A549 treated with dexamethasone at 1 μM for 4 hours (cell line): ENCODE measurements at places on chromosomes 2 and 18. TPM values are rescaled to one million over a fixed set of nuclear protein-coding genes. Genes with fewer than 3 reads are reported as not detected.

Gene FZD7
- total RNA-seq: 5.5 to 6.9 TPM (median 6.5 TPM) in 5 replicates

Gene CNDP1
- total RNA-seq: not detected in 5 replicates

Gene IL1F10
- not detected in 5 replicates for total RNA-seq

Gene MDH1B
- total RNA-seq: 1.3 to 1.9 TPM (median 1.7 TPM) in 5 replicates

Gene LRATD1
- 0.06 to 0.11 TPM (median 0.09 TPM) in 5 replicates for total RNA-seq

Gene BCL11A
- total RNA-seq: 0.01 to 0.14 TPM (median 0.09 TPM) in 5 replicates

Gene SLC38A11
- 0.05 to 0.14 TPM (median 0.10 TPM) in 4 of 5 replicates, not detected in the other for total RNA-seq

Gene FKBP7
- total RNA-seq: 9.9 to 14.7 TPM (median 10.5 TPM) in 5 replicates

Gene HOXD13
- 0.12 to 0.19 TPM (median 0.14 TPM) in 5 replicates for total RNA-seq

Gene RTP5
- not detected in 5 replicates for total RNA-seq
